ENCODE measurements at places on chromosomes 1 and 21.

GRCh38 chr1:101408212-101409042 is 171.6 kb downstream of the S1PR1 start:
- no peak for DNase-seq

DNA sequence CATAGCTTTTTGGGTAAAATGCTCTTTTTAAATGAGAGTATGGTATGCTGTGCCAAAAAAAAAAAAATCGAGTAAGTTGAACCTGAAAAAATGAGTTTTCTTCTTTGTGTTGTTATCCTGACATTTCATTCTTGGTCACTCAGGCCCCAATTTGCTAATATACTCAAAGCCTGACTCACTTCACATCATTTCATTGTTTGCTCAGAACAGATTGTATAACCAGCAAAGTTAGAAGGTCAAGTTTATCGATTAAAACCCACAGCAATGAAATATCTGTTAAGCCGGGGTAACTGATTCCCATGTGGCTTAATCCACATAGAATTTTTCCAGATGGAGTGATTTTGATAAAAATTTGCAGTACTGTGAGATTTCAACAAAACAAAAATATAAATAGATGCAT is 363.7 kb downstream of the NEGR1 start:
- no peak for DNase-seq

- peak; percentile 90 for DNase-seq
These were observed 733 bp upstream of the ZBTB7B start for GRCh38 chr1:155001675-155002463.

- DNase-seq, result no peak
These were observed 31.1 kb upstream of the MTF1 start for GRCh38 chr1:37890378-37891014.
